ENCODE measurements at places on chromosomes 12 and 14. TPM values are rescaled to one million over a fixed set of nuclear protein-coding genes. Genes with fewer than 3 reads are reported as not detected.
A peak's percentile ranks its signal among the peaks of the same experiment; 100 is the strongest.

DNA sequence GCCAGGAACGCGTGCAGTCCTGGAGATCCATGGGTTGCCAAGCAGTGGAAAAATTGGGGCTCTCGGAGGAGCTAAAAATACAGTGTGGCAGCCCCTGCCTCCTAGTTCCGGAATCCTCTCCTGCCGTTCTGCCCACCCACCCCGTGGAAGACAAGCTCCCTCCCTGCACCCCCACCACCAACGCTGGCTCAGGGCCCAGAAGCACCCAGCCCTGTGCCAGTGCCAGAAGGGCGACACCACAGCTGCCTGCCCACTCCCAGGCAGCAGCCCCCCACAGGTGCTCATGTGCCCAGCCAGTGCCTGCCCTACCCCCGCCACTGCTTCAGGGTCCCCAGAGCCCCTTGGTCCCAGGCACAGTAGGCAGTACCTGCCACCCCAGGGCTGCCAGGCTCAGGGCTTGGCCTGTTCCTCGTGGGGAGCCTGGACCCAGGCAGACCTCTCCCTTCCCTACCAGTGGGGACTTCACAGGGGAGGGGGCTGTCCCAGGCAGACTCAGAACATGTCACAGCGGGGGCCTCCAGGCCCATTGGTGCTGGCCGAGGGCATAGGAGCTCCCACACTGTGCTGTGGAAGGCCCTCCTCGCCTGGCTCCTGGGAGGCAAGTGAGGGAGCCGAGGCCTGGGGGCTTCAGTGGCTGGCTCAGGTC is 7.4 kb downstream of the INF2 start:
- H3K27me3 ChIP-seq, result no peaks in the 10 kb centered on the region
- peaks cover 24% of the 10 kb centered on the region for H3K36me3 ChIP-seq
- no peak for DNase-seq
- H3K4me1 ChIP-seq, result peaks cover 23% of the 10 kb centered on the region
- H3K27ac ChIP-seq, result peak overlapping the region; percentile 50
- H3K4me3 ChIP-seq, result no peak overlapping the region

- H3K27ac ChIP-seq, result no peak overlapping the region
- DNase-seq, result no peak
- no peaks in the 10 kb centered on the region for H3K27me3 ChIP-seq
- H3K4me3 ChIP-seq, result no peak overlapping the region
- H3K4me1 ChIP-seq, result no peaks in the 10 kb centered on the region
Observed at GRCh38 chr14:52325126-52325525, 11.0 kb downstream of the PTGER2 start.

- H3K4me1 ChIP-seq, result peaks cover 12% of the 10 kb centered on the region
Observed at GRCh38 chr12:53844994-53845844, 93.4 kb upstream of the HOXC13 start.

GRCh38 chr14:36522972-36523715 is 3.1 kb upstream of the NKX2-1 start:
- no peak overlapping the region for H3K27ac ChIP-seq
- no peaks in the 10 kb centered on the region for H3K36me3 ChIP-seq
- H3K27me3 ChIP-seq, result no peaks in the 10 kb centered on the region
- no peak overlapping the region for H3K4me3 ChIP-seq
- no peak for DNase-seq
- H3K4me1 ChIP-seq, result peaks cover 24% of the 10 kb centered on the region

GRCh38 chr12:74849801-74850200 is 312.2 kb downstream of the ATXN7L3B start:
- no peak for DNase-seq
- no peaks in the 10 kb centered on the region for H3K36me3 ChIP-seq
- H3K4me1 ChIP-seq, result no peaks in the 10 kb centered on the region
- H3K4me3 ChIP-seq, result no peak overlapping the region

- H3K4me1 ChIP-seq, result no peaks in the 10 kb centered on the region
- no peak overlapping the region for H3K27ac ChIP-seq
- no peak for DNase-seq
- H3K4me3 ChIP-seq, result no peak overlapping the region
- no peaks in the 10 kb centered on the region for H3K36me3 ChIP-seq
Observed at GRCh38 chr12:29725587-29726320, 58.0 kb downstream of the TMTC1 start.

DNA sequence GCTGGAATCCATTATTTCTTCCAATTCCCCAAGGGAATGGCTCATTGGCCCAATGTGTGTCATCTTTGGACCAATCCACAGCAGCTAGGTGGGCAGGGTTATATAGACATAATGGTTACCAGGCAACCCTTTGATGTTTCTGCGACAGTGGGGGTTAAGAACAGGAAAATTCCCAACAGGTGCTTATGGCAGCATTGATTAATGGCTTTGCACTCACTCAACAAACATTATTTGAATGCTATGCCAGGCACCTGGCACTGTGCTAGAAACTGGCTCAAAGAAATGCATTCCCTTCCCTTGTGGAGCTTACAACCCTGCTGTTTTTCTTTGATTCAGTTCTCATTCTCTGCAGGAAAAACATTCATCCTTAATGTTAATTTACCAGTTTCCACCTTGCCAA is 1221.0 kb downstream of the AACS start:
- DNase-seq, result no peak
- H3K4me1 ChIP-seq, result no peaks in the 10 kb centered on the region
- no peak overlapping the region for H3K4me3 ChIP-seq
- H3K36me3 ChIP-seq, result no peaks in the 10 kb centered on the region
- H3K27me3 ChIP-seq, result no peaks in the 10 kb centered on the region

DNA sequence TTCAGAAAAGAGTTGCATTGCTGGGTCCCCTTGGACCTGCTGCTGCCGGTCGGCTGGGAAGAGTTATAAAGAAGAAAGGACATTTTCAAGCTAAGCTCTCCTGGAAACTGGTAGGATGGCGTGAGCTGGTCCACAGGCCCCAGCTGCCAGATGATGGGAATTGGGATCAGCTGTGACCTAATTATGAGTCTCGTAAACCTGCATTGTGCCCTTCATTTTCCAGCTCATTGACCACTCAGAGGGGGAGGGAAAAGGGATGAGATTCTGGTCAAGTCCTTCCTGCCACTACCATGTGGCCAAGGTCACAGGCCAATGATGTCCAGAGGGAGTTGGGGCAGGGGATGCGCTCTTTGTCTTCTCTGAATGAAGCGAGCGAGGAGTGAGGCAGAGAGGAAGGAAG is 320.9 kb downstream of the NRXN3 start:
- no peaks in the 10 kb centered on the region for H3K27me3 ChIP-seq
- H3K36me3 ChIP-seq, result no peaks in the 10 kb centered on the region
- no peak overlapping the region for H3K4me3 ChIP-seq
- DNase-seq, result no peak
- no peak overlapping the region for H3K27ac ChIP-seq

- H3K27ac ChIP-seq, result no peak overlapping the region
- no peaks in the 10 kb centered on the region for H3K4me1 ChIP-seq
- no peak overlapping the region for H3K4me3 ChIP-seq
Observed at GRCh38 chr12:120836114-120836684, 68.0 kb downstream of the SPPL3 start.

DNA sequence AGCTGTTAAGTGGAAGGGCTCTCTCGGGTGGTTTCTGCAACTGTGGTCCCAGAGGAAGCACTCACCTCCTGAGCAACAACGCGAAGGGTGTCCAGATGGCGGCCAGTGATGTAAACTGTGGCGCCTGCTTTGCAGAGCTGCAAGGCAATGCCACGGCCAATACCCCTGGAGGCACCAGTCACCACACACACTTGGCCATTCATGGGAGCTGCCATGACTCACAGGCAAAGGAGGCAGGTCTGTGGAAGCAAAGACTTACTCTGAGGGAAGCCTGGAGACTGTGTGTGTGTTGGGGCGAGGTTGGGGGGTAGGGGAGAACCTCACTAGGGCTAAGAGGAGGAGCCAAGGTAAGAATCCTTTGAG is 707 bp downstream of the DHRS1 start:
- H3K27ac ChIP-seq, result peak overlapping the region; percentile 77
- DNase-seq, result peak; percentile 24
- no peaks in the 10 kb centered on the region for H3K27me3 ChIP-seq
- peaks cover 17% of the 10 kb centered on the region for H3K4me1 ChIP-seq
- H3K36me3 ChIP-seq, result peaks cover 27% of the 10 kb centered on the region
- peak overlapping the region; percentile 80 for H3K4me3 ChIP-seq

GRCh38 chr12:131493068-131493826 is 217.6 kb upstream of the SFSWAP start:
- no peaks in the 10 kb centered on the region for H3K4me1 ChIP-seq
- H3K27me3 ChIP-seq, result peaks cover 16% of the 10 kb centered on the region
- no peaks in the 10 kb centered on the region for H3K36me3 ChIP-seq
- no peak for DNase-seq
- no peak overlapping the region for H3K27ac ChIP-seq

DNA sequence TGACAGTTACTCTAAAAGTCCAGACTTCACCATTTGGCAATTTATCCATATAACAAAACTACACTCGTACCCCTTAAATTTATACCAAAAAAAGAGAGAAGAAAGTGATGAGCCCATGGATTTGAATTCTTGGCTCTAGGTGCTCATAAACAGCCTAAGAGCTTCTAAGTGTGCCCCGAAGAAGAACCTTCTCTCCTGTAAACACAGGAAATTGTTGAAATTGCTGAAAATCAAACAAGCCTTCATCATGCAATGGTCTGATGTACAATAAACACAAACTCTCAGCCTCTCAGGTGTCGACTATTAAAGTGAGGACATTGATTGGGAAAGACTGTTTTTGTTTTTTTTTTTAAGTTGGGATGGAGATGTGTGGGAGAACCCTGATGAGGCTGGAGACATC is 21.8 kb downstream of the PDE6H start:
- peaks cover 4% of the 10 kb centered on the region for H3K27me3 ChIP-seq
- H3K4me3 ChIP-seq, result no peak overlapping the region
- H3K4me1 ChIP-seq, result no peaks in the 10 kb centered on the region
- H3K27ac ChIP-seq, result no peak overlapping the region
- H3K36me3 ChIP-seq, result no peaks in the 10 kb centered on the region
- no peak for DNase-seq

GRCh38 chr12:95205685-95206084 is 11.6 kb downstream of the FGD6 start:
- DNase-seq, result no peak
- H3K4me3 ChIP-seq, result no peak overlapping the region
- peak overlapping the region; percentile 94 for H3K27ac ChIP-seq
- H3K4me1 ChIP-seq, result peaks cover 76% of the 10 kb centered on the region
- no peaks in the 10 kb centered on the region for H3K36me3 ChIP-seq

SERPINA10 gene
- total RNA-seq, result not detected

DPPA3 gene
- not detected for total RNA-seq

ANKRD33 gene
- not detected for total RNA-seq

EML5 gene
- total RNA-seq, result 1.8 TPM

LMNTD1 gene
- not detected for total RNA-seq

KRT75 gene
- total RNA-seq, result not detected

KLRD1 gene
- total RNA-seq, result 0.27 TPM

Data from HCT116 (cell line).